ENCODE measurements at places on chromosomes 4 and X.

DNA sequence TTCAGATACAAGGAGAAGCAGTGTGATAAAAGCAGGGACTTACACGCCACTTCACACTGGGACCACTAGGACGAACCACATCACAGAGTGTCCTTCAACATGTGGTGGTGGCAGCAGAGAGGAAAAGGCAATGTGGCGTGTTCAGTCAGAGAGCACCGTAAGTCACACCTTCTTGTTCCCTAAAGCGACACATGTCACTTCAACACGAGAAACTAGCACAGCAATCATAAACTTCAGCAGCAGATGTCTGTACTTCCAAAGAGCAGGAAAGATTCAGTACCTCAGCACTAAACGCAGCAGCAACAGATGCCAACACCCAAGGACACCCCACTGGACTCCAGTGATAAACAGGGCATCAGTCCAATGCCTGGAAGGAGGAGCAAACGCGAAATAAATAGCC lies 96.7 kb downstream of the AREG start:
- DNase-seq, result no peak

- no peak for DNase-seq
Observed at GRCh38 chr4:77776182-77777134, 42.7 kb downstream of the CNOT6L start.

DNA sequence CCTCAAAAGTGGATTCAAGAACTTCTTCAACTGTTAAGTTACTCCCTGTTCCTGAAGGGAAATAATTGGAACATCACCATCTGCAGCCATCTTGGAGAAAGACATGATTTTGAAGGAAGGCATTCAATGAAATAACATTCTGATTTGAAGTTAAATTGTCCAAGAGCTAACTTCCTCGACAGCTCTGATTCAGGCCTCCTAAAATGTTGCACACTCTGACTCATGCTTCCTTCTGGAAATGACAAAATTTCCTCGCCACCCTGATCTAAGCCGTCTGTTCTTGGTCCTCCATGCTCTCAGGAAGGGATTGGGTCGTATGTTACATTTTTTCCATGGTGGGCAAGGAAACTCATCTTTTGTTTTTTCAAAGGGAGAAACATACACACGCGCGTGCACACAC lies 496.9 kb upstream of the DIPK2B start:
- no peak for DNase-seq

DNA sequence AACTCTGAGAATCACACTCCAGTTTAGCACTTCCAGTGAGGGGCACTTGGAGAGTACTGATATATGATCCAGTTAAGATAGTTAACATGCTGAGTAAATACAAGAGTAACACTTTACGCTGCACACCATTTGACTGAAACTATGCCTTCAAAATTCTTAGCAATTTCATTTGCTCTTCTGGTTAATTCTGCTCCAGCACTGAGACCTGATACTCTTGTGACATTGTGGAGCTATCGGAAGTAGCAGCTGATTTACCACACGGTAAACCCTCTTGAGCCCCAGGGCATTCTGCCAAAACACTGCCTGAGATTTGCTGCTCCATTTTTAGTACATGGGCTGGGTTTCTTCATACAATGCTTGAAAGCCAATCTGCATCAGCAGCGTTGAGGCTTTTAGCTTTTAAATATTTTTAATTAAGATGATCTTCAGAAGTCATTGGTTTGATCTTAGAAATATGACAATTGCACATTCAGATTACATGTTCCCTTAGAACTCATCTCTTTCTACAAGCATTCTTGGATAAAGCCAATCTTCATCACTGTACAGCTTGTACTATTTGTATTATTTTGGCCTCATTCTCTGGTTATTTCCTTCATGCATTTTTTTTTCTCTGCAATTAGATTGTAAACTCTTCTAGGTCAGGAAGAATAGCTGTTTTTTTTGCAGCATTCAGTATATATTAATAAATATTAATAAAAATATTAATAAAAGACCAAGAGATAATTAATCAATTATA lies 67.8 kb upstream of the ETNPPL start:
- DNase-seq, result no peak

- DNase-seq, result no peak
Observed at GRCh38 chrX:114619874-114620273, 36.0 kb downstream of the HTR2C start.

GRCh38 chrX:19513383-19513782 lies 1.9 kb downstream of the MAP3K15 start:
- no peak for DNase-seq

DNA sequence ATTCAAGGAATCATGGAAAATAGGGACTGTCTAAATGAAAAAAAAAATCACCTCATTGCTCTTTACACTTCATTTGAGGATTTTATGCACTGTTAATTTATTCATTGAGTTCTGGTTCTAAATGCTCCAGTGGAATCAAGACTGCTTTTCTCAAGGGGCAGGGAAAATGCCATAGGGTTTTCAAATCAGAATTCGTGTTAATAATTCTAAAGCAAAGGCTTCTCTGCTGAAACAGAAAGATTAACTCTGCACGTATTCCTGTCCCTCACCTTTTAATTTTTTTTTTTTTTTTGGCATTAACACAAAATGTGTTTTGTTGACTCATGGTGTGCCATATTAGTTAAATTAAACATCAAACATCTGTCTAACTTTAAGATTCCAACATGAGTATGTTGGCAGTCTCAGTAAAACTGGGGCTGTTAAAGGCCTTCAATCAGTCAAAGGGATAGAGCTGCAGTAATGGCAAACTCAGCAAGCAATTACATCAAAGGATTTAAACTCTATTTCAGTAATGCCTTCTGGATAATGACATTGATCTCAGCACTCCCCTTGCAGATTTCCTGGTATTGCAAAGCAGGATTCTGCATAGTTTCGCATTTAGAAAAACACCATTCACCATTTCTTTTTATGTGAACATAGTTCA lies 878.1 kb downstream of the RAPGEF2 start:
- no peak for DNase-seq

GRCh38 chr4:6078560-6078959 lies 60.3 kb upstream of the C4orf50 start:
- DNase-seq, result no peak

- DNase-seq, result no peak
Observed at GRCh38 chrX:132716006-132716405, 227.2 kb upstream of the MBNL3 start.

DNA sequence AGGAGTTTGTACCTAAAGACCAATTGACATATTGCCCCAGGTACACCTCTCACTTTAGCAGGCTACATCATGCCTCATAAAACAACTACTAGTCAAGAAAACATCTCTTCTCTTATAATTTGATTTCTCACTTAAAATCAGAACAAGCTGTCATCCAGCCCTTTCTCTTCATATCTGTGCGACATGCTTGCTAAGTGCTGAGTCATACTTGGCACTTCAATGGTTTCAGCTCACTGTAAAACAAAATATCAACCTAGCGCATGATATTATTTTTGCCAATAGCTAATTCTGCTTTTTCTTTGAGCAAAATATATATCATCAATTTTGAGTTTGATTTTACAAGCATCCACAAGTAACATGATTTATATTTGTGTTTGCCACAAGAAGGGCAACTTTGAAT lies 27.9 kb upstream of the FUNDC1 start:
- no peak for DNase-seq

DNA sequence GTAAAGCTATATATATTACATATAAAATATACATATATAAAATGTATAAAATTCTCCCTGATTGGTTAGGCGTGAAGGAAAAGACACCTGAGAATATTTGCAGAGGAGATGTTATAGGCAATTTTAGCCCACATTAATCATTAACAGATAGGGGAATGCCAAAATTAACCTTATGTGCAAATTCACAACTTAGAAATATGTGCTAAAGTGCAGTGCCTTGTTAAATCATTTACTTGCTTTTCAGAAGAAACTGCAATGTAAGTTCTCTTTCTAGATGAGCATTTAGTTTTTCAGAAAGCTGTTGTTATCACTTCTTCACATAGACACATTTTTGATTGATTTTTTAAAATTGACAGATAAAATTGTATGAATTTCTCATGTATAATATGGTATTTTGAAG lies 5.6 kb downstream of the TASL start:
- DNase-seq, result no peak

GRCh38 chr4:53912766-53913497 lies 151.5 kb downstream of the CHIC2 start:
- DNase-seq, result no peak

- DNase-seq, result no peak
Observed at GRCh38 chr4:2651546-2651945, 104.6 kb downstream of the TNIP2 start.

DNA sequence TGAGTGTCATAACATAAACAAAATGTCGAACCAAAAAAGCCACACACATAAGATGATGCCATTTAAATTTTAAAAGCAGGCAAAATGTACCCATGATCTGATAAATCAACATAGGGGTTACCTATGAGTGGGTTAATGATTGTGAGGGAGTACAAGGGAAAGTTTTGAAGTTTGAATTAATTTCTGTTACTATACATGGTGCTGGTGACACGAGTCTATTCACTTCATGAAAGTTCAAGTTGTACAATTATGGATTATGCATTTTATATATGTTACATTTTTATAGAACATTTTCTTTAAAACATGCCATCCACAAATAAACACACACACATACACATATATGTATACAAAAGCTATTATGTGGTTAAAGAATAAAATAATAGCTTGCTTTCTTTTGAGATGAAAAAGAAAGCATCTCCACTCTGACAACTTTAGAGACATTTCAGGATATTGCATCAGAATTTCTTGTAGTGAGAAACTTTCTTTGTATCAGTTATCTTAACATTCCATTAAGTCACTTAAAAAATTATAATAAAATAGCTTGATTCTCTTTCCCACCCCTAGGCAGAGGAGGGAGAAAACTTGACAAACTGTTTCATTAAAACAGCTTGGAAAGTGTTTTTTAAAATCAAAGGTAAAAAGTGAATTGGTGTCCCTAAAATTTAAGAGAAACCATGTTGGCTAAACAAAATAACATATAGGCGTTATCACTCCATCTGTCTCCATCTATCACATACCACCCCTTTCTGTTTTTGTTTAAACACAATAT lies 891.8 kb upstream of the NDST4 start:
- DNase-seq, result no peak

GRCh38 chr4:15654593-15655222 lies 449 bp downstream of the FBXL5 start:
- DNase-seq, result no peak

GRCh38 chr4:8108261-8108660 lies 50.4 kb downstream of the ABLIM2 start:
- no peak for DNase-seq

- DNase-seq, result no peak
Observed at GRCh38 chr4:168981460-168981859, 28.6 kb downstream of the CBR4 start.

- peak; percentile 39 for DNase-seq
Observed at GRCh38 chr4:181143250-181143854, 1099.8 kb upstream of the TENM3 start.

DNA sequence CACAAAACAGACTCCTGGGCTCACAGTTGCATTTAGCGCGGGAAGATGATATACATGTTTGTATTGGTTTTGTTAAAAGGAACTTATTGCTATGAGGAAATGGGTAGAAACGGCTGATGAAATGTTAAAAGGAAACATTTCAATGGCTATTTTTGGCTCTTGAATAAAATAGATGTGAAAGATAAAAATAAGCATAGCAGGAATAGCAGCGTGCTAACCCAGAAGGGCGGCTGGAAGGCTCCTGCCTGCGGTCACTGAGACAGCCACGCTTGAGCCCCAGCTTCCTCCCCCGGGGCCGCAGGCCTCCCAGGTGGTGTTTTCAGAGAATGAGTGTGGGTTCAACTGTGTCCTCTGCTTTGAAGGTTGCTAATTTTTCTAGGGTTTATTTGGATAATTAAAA lies 35.0 kb upstream of the CLCN4 start:
- no peak for DNase-seq

DNA sequence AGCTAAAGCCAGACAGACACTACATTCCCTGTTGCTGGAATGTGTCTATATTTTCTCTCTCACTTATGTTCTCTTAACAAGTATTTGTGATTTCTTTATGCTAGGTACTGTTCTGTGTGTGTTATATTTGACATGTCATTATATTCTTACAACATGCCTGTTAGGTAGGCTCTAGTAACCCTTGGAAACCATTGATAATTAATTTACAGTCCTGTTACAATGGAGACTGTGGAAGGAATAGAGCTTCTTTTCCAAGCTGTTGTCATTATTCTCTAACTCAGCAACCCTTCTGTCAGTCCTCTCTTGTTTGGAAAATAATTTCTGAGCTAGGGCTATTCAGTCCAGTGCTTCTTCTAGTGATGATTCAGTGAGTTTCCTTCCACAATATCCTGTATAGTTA lies 419.1 kb upstream of the BOD1L1 start:
- DNase-seq, result no peak

- DNase-seq, result no peak
Observed at GRCh38 chrX:25754399-25754798, 383.7 kb upstream of the MAGEB18 start.

DNA sequence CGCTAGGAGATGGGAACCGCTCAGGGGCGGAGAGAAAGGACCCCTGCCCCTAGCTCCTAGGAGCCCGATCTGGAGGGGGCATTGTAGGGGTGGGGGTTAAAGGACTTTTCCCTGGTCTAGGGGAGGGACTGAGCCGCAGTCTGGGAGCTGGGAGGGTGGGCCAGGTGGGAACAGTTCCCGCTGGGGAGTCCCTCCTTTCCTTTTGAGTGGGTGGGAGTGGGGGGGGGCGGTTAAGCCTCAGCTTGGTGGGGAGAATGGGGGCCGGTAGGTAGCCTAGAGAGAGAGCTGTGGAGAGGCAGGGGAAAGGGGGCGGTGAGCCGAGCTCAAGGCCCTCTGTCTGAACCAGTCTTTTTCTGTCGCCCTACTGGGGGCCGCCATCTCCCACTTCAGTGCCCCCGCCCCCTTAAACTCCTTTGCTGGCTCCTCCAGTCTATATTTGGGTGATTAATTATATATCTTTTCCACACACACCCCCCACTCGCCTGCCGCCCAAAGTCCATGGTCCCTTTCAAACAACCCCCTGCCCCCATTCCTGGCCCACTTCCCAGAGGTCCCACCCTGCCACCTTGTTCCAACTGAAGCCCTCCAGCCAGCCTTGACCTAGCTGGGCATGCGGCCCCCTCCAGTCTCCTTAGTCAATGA lies 822 bp downstream of the ZNF275 start:
- DNase-seq, result no peak

DNA sequence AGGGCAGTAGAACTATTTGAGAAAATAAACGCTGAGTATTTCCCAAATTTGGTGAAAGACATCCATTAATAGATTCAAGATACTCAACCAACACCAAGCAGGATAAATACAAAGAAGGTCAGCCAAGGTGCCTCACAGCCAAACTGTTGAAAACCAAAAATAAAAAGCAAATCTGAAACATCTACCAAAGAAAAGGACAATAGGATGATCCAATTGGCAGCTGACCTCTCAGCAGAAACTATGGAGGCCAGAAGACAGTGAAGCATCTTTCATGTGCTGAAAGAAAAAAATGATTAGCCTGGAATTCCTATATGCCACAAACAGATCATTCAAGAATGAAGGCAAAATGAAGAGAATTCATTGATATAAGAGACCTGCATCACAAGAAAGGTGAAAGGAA lies 44.9 kb downstream of the USP46 start:
- DNase-seq, result no peak
